ENCODE measurements at places on chromosomes 1 and 21.

DNA sequence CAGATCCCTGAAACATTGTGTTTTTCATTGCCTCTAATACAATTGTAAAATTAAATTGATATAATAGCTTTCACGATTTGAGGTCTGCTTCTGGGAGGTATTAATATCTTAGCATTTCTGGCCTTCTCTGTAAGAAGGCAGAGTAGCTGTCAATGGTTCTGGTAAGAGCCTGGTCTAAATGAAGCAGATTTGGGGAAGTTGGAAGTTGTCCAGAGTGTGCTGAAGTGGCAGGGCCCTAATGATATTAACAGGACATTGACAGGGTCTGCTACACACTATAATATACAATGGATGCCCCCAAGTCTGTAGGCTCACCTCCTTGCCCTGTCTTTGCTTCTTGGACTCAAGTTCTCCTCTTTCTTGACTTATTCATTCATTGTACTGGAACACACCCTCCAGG is 99.5 kb downstream of the C4BPA start:
- no peak for DNase-seq

GRCh38 chr1:232965124-232965911 is 14.9 kb downstream of the NTPCR start:
- DNase-seq, result no peak

DNA sequence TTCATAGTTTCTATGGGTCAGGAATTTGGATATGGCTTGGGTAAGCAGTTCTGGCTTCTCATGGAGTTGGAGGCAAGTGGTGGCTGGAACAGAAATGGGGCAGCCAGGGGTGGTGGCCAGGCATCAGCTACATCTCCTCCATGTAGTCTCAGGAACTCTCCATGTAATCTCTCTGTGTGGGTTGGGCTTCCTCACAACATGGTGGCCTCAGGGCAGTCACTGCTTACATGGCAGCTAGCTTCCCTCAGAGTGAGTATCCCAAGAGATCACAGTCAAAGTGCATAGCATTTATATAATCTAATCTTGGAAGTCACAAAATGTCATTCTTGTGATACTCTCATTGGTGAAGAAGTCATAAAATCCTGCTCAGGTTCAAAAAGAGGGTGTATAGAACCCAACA is 25.7 kb downstream of the MR1 start:
- no peak for DNase-seq

DNA sequence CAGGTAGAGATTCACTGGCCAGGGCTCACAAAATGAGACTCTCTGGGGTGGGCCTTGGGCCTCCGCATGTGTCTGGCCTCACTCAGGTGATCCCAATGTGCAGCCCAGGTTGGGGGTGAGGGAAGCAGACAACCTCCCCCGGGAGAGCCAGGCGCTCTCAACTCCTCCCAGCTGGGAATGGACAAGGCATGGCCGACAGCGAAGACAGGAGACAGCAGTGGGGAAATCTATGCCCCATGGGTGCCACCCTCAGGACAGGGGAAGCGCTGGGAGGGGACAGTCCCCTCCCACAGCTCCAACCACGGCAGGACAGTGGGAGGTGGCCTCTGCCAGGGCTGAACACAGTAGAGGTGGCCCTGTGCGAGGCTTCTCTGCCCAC is 47.7 kb downstream of the PRDM15 start:
- DNase-seq, result no peak

DNA sequence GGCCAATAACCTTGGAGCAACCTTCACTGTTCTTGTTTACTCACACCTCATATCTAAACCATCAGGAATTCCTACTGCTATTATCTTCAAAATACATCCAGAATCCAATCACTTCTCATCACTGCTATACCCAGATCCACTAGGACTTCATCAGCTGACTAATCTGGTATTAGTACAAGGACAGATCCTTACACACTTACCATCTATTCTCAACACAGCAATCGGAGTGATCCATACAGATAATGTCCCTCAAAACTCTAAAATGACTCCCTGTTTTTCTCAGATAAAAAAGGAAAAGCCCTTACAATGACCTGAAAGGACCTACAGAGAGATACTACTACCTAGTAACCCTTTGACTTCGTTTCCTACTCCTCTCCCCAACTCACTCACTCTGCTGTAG is 70.8 kb downstream of the ZNF644 start:
- no peak for DNase-seq

GRCh38 chr1:52602856-52603600 is 857 bp downstream of the GPX7 start:
- peak; percentile 7 for DNase-seq

DNA sequence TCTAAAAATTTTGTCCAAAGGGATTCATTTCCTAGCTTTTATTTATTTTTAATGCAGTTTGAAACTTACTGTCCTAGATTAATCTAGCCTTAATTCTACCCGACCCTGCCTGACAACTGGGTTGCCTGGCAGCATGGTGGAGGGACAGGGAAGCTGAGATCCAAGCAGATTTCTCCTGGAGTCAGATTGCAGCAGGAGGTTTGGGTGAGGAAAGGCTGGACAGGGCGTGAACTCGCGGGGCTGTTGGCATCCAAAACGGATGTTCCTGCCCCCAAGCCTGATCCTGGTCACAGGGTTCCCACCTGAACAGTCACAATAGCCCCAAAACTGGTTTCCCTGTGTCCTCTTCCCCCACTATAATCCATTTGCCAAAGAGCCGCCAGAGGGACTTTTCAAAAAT is 23.2 kb downstream of the TCEA3 start:
- DNase-seq, result no peak

DNA sequence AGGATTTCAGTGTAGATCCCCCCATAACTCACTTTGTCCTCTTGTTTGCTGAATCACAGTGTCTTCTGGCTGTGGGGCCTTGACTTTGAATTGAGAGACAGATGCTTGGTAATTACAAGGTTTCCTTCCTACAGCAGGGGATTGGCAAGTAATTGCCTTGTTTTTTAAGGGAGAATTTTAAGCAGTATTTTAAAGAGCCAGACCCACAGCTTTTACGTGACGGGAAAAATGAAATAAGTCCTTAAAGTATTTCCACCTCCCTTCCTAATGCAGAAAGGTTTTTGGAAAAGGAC is 41.0 kb downstream of the PGBD5 start:
- no peak for DNase-seq

DNA sequence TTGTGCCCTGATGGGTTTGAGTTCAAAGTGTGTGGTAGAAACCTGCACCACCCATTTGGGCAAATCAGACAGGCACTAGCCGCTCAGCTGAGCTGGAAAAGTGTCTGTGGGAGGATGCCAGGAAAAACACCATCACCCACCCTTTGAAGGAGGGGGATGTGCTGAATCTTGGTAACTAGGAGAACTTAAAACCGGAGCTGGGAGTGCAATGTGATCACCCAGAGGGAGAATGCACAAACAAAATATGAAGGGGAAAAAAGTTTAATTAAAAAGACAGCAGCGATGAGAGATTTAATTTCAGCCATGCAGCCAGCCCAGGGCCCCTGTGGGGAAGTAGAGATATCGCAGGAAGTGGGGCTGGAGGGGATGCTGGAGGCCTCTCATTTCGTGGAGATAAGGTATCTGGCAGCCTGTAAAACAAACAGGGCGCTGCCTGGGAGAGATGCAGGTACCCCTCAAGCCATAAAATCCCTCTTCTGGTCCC is 86.8 kb upstream of the BCAR3 start:
- DNase-seq, result no peak

- no peak for DNase-seq
These were observed 22.6 kb downstream of the PLEKHM2 start for GRCh38 chr1:15706751-15707150.

DNA sequence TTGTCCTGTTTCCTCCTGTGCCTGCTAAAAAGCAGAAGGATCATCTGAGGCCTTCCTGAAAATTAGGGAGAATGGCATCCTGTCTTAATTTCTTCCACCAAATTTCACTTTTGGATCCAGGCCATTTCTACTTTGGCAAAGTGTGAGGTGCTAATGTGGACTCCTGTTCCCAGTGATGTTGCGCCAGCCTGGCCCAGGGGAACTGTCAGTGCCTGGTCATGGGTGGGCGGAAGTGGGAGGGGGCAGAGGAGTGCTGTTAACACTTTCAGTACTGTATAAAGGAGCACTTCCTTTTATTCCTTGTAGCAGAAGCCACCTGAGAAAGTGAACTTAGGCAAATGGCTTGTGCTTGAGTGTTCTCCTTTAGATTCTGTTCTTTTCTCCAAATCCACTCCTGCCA is 19.9 kb downstream of the ELAPOR1 start:
- no peak for DNase-seq

- no peak for DNase-seq
These were observed 32.5 kb upstream of the IVNS1ABP start for GRCh38 chr1:185349556-185349955.

GRCh38 chr1:179924268-179924667 is 30.3 kb upstream of the CEP350 start:
- DNase-seq, result no peak

DNA sequence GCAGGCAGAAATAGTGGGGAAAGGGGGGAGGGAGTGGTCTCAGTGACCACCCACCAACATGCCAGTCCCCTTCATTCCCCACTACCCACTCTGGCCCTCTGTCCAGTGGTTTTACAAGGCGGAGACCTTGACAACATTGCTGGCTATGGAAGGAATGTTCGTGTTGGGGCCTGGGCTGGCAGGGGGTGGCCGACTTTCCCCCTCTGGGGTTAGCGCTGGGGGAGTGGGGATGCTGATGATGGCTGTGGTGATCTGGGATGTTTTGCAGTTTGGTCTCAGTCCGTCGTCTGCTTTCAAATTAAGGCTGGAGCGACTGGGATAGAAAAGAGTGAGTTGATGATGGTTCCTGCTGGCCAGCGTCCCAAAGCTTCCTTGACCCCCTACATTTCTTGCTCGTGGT is 20.3 kb downstream of the DDX20 start:
- no peak for DNase-seq

GRCh38 chr1:53381790-53382401 is 54.0 kb upstream of the LRP8 start:
- no peak for DNase-seq

DNA sequence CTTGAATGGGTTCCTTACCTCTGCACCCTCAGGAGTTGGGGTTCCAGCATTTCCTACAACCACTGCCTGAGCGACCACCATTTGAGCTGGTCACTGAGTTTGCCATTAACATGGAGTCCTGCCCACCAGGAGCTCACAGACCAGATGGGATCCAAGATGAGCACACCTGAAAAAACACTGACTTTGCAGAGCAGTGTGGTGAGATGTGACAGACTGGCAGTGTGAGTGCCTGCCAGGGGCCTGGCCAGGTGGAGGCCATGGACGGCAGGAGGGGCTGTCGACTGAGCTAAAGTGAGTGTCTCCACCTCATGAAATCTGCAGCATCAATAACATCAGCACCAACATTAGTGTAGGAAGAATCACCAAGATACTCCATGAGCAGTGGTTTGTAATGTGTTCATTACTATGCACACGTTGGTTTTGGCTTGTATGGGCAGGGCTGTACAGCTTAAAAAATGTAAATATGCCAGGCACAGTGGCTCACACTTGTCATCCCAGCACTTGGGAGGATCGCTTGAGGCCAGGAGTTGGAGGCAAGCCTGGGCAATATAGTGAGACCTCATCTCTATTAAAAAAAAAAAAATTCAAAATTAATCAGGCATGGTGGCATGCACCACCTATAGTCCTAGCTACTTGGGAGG is 12.2 kb upstream of the MIXL1 start:
- DNase-seq, result no peak

DNA sequence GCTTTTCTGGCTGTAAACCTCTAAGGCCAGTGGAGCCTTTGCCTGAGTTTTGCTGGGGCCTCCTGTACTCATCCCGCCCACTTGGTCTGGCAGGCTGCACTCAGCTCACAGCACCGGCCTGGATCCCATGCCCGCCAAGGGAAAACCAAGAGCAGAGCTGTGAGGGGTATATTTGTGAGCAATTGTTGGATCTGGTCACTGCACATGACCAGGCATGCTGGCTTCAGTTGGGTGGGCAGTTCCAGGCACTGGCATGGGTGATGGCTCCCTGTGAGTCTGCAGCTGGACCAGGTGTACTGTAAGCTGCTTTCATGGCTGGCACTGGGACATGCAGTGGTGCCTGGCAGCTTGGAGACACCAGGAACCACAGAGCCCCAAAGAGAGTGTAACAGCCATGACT is 563.1 kb upstream of the RGS18 start:
- DNase-seq, result no peak

- DNase-seq, result no peak
These were observed 13.6 kb upstream of the GPR137B start for GRCh38 chr1:236128646-236129178.

DNA sequence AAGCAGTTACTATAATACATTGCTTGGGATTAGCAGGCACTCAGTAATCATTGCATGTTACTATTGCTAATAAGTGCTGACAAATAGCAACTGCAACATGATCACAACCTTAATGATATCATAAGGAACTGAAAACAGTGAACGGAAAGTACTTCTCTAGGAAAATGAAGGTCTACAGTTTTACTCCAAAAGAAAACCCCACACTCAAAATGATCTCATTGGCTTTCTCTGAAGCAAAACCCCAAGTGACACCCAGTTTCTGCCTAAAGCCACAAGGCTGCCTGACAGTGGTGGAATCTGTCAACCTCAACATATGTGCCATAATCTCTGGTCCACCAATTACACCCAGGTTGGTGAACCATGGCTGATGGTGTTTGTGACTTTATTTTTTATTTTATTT is 137.6 kb downstream of the PTGER3 start:
- no peak for DNase-seq

DNA sequence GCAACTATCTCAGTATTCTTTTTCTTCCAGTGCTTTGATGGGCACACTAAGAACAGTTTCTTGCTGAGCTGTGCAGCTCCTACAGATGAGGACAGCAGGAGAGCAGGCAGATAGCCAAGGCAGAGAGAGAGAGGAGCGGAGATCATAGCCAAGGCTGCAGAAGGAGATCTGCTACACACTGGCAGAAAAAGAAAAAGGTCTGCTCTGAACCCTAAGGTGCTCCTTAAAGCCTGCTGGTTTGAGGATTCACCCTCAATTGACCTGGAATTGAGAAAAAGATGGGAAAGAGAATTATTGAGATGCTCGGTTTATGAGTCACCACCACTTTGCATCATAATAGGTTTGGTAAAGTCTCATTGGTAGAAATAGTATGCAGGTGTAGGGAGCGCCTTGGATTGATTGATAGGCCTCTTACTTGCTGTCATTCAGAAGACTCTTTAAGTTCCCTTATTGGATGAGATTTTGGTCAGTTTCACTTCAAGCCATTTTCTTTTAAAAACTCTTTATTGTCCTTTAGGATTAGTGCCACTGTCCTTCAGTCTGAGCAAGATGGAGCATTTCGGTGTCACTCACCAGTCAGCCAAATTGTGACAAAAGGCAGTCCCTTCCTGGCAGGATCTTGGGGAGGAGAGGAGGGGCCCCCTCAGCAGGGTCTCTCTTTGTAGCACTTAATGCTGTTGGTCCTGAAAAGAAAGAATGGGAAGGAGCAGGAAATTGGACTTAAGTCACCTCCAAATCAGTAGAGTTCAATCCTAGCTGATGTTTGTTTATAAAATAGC is 685.0 kb downstream of the ADGRL2 start:
- no peak for DNase-seq

DNA sequence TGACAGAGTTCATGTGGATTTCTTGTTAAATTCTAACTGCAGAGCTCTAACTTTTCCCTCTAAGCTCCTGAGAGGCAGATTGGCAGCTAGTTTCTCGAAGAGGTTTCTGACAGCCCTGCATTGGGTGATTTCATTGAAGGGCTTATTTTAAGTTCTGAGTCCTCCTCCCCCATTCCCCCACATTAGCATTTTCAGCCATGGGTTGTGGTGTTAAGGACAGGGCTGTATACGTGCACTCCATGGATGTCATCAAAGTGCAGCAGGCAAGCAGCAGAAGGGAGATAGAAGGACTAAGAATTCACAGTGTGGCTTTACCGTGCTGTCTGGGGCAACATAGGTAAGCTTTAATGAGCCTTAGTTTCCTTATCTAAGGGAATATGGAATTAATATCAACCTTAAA is 19.0 kb downstream of the CRYZ start:
- DNase-seq, result no peak

All from stimulated activated CD4-positive, alpha-beta T cell treated with anti-CD3 and anti-CD28 coated beads, TNF-alpha, amount 100 ng/mL, for 1 hour (primary cell).